ENCODE measurements at places on chromosomes 2 and 18.

- DNase-seq = no peak
These were observed 324.5 kb upstream of the MYT1L start for GRCh38 chr2:2655453-2656114.

DNA sequence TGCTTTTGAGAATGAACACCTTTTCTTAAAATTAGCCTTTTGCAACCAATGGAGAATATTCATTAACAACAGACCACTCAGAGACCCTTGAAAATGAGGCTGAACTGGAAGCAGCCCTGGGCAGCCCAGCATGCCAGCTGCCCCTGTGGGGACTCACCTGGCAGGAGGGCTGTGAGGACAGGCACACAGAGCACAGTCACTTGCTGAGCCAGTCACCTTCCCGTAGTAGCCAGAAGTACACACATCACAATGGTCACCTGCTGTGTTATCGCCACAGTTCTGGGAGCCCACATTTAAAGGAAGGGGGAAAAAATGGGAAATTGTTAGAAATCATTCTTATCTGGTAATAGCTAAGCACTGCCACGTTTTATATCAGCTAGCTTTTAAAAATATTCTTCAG lies 115.5 kb downstream of the LAMA1 start:
- DNase-seq = no peak

DNA sequence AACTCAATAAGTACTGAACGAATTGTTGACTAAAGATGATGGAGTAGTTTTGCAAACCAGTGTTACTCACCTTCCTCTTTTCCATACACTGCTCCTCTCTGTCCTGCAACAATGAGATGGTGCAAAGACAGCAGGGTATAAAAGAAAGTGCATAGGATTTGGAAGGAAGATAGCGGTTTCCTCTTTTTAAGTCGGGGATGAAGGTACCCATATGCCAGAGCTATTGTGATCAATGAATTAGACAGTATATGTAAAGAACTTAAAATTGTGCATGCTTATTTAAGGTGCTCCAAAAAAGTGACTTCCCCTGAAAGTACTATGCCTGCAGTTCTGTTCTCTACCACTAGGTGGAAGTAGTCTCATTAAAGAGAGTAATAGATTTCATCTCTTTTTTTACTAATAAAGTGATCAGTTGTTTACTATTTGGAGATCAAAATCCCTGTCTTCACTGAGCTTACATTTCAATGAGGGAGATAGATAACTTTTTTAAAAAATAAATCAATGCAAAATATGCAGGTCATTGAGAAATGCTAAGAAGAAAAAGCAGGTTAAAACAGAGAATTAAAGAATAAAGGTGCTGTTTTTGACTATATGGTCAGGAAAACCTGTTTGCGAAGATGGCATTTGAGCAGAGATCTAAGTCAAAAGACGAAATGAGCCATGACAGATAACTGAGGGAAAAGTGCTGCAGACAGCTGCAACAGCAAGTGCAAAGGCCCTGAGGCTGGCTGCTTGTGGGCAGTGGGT lies 339.7 kb upstream of the SLC14A2 start:
- DNase-seq = no peak

GRCh38 chr18:62435435-62436031 lies 87.3 kb upstream of the ZCCHC2 start:
- DNase-seq = no peak

DNA sequence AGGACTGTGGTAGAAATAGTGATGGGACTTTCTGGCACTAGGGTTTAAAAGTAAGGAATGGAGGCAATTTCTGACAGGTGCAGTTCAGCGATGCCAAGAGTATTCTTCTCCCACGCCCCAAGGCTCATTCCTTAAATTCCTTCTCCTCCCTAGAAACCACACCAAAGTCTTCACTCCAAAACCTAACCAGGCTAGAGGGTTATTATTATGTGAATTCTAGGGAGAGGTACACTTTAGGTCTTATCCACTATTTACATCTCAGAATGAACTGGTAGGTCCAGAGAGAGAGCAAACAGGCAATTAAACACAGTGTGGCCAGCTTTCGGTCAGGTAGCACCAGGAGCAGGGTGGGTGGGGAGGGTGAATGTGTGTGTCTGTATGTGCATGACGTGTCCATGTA lies 11.4 kb downstream of the IL1F10 start:
- DNase-seq = no peak

- no peak for DNase-seq
These were observed 301.3 kb downstream of the EPHA4 start for GRCh38 chr2:221270806-221271205.

- no peak for DNase-seq
These were observed 48.0 kb upstream of the MRPL33 start for GRCh38 chr2:27723372-27724144.

GRCh38 chr2:239329972-239330572 lies 70.7 kb downstream of the HDAC4 start:
- DNase-seq = no peak

GRCh38 chr18:13534631-13535030 lies 191.7 kb downstream of the FAM210A start:
- DNase-seq = no peak

Data from stimulated activated CD4-positive, alpha-beta T cell treated with anti-CD3 and anti-CD28 coated beads, Interleukin-1b, Interleukin-23, amount 100 ng/mL, for 4 hours (primary cell).